Activated CD4-positive, alpha-beta T cell treated with anti-CD3 and anti-CD28 coated beads, Interleukin-2, amount 10 ng/mL, durations not matched to agents 7 days and 5 days (primary cell): ENCODE measurements at places on chromosomes 11 and 22.
A peak's percentile ranks its signal among the peaks of the same experiment; 100 is the strongest.

DNA sequence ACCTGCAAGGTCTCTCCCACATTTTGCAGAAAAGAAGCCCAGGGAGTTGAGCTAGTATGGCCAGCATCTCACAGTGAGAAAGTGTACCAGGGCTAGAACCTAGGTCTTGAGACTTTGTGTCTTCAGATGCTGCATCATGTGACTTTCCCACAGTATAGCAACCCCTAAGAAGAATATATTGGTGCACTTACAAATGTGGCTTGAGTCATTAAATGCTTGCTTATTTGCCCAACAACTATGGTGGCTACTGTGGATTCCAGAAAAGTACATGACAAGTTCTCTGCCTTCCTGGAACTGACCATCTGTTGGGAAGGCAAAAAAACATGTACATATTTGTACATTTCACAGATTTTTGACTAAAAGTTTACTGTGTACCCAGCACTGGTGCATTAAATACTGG is 55.0 kb downstream of the POLD3 start:
- H3K4me3 ChIP-seq: no peak overlapping the region
- no peaks in the 10 kb centered on the region for H3K4me1 ChIP-seq
- peaks cover 56% of the 10 kb centered on the region for H3K36me3 ChIP-seq
- no peak for DNase-seq
- no peaks in the 10 kb centered on the region for H3K27me3 ChIP-seq
- no peak overlapping the region for H3K27ac ChIP-seq

DNA sequence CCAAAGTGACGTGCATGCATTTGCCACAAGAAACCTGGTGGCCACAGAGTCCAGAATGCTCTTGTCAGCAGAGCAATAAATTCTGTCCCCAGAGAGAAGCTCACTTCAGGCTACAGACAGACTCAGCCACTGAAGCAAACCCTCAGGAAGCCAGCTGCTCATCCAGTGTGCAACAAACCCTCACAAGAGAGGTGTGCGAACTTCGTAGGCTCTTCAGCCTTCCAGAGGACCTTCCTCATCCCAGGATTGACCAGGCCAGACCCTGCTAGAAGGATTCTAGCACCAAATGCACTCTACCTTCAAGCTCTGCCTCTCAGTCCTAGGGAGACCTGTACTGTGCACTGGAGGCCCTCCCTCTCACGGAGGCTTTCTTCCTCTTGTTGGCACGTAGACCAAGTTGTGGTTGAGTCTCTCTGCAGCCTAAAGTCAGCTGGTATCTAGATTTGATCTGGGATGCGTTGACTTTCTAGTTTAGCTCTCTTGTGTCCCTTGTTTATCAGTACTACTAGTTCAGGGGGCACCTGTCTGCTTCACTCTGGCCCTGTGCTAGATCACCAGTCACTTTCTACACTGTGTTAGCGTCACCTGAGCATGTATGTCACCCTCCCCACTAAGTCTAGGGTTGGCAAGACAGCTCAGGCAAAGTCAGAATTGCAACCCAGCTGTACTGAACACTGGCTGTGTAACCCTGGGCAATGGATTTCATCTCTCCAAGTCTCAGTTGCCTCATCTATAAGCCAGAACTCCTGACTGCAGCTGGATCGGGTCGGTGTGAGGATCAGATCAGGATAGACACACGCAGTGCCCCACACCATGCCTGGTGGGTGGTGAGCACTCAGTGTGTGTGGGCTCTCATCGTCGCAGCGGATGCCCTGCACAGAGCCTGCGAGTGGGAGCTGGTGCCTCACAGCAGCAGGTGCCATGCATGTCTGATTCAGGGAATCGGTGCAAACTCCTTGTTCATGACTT is 22.1 kb upstream of the TMPRSS13 start:
- DNase-seq: peak; percentile 73
- H3K4me1 ChIP-seq: peaks cover 78% of the 10 kb centered on the region
- no peaks in the 10 kb centered on the region for H3K27me3 ChIP-seq
- peak overlapping the region; percentile 78 for H3K4me3 ChIP-seq

DNA sequence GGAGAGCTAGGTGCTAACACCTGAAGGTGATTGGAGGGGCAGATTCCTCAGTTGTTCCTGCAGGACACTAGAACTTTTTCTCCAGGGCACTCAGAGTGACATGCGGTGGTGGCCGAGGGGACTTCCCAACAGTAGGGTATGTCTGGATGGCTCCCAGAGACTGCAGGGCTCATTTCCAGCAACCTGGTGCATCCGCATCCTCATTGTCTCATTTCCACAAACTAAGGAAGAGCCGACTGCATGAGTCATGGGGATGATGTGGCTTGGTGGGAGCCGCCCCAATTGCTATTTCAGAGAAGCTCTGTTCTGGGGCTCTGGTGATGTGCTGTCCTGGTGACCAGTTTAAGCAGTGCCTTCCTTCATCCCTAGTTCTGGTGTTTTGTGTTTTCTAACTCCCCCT is 2.8 kb upstream of the ROBO4 start:
- H3K27ac ChIP-seq: no peak overlapping the region
- no peak for DNase-seq
- no peak overlapping the region for H3K4me3 ChIP-seq
- peaks cover 10% of the 10 kb centered on the region for H3K4me1 ChIP-seq
- peaks cover 43% of the 10 kb centered on the region for H3K27me3 ChIP-seq

DNA sequence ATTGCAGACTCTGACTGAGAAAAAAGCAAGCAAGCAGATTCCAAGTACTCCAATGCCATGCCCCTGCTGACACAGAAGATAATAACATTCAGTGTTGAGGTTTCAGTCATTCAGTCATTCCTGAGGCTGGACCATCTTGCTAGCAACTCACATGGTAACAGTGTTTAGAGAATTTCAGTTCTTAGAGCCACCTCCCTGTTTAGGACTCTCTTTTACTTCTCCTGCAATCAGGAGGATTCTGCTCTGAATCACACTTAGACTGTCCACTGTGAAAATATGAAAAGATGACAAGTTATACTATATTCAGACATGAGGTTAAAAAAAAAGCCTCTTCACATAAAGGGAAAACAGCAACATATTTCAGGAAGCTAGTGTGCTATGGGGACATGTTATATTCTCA is 183.9 kb upstream of the CTSC start:
- H3K4me1 ChIP-seq: no peaks in the 10 kb centered on the region
- DNase-seq: no peak
- H3K27ac ChIP-seq: no peak overlapping the region
- no peak overlapping the region for H3K4me3 ChIP-seq
- H3K27me3 ChIP-seq: peaks cover 3% of the 10 kb centered on the region
- H3K36me3 ChIP-seq: no peaks in the 10 kb centered on the region

DNA sequence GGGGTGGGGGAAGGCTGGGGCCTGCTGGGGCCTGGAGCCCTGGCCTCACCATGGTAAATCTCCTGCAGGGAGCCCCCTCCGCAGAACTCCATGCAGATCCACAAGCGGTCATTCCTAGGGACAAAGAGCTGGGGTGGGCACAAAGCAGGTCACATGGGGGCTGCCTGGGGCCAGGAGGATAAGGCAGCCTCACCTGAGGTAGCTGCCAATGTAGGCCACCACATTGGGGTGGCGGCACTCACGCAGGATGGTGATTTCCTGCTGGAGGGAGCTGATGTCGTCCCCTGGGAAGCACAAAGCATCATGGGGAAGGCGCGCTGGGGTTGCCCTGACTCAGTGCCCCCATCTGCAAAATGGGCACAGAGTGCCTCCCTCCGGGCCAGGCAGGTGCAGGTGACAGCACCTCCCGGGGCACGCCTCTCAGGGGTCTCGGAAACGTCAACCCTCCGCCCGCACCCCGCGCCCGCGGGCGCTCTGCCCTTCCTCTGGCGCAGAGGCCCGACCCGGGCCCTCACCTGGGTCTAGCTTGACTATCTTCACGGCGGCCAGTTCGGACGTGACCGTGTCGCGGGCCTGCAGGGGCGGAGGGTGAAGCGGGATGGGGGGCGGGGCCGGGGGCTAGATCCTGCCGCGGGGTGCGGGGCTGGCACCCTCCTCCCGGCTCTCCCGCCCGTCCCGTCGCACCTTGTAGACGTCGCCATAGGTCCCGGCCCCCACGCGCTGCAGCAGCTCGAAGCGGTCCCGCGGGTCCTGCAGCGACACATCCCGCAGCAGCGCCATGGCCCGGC is 450 bp downstream of the MAP4K2 start:
- H3K27me3 ChIP-seq: no peaks in the 10 kb centered on the region
- H3K4me3 ChIP-seq: peak overlapping the region; percentile 79
- H3K27ac ChIP-seq: peak overlapping the region; percentile 85
- peaks cover 40% of the 10 kb centered on the region for H3K36me3 ChIP-seq
- peaks cover 34% of the 10 kb centered on the region for H3K4me1 ChIP-seq

- no peaks in the 10 kb centered on the region for H3K27me3 ChIP-seq
- H3K4me3 ChIP-seq: no peak overlapping the region
- no peak for DNase-seq
- H3K4me1 ChIP-seq: no peaks in the 10 kb centered on the region
- peaks cover 34% of the 10 kb centered on the region for H3K36me3 ChIP-seq
- no peak overlapping the region for H3K27ac ChIP-seq
Observed at GRCh38 chr11:18495703-18496102, 31.0 kb downstream of the TSG101 start.

DNA sequence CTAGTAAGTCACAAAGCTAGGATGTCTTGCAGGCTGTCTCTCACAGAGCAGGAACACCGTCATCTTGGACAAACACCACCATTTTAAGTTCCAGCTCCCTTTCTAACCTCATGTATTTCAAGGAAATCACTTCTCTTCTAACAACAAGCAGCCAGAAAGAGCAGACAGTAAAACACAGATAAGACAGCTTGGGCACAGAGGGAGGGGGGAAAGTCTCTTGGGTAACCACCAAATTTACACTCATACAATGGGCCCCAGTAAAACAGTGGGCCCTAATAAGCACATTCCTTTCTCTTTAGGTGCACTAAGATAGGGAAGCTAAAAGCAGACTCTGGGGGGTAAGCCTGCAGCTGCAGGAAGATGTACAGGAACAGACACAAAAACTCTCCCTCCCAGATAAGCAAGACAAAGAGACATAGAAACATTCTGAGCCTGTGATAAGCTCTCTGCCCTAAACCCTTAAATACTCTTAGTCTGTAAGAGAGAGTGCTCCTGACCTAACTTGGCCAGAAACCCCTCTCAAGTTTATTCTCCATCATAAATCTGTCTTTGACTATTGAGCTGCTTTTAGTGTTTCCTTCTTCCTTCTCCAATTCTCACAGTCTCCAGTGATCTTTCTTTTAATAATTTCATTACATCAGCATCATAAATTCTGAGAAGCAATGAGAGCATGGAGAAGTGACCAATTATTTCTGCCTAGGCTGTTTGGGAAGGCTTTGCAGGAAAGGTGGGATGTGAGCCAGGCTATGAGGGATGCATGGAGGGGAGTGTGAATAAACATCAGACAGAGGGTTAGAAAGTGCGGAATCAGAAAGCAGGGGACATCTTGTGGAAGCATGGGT is 7.4 kb downstream of the OR10D3 start:
- no peak overlapping the region for H3K4me3 ChIP-seq
- DNase-seq: no peak
- no peak overlapping the region for H3K27ac ChIP-seq

GRCh38 chr22:33697640-33698039 is 222.6 kb downstream of the LARGE1 start:
- no peak for DNase-seq
- no peaks in the 10 kb centered on the region for H3K4me1 ChIP-seq
- no peaks in the 10 kb centered on the region for H3K27me3 ChIP-seq
- H3K4me3 ChIP-seq: no peak overlapping the region
- H3K27ac ChIP-seq: no peak overlapping the region
- no peaks in the 10 kb centered on the region for H3K36me3 ChIP-seq

DNA sequence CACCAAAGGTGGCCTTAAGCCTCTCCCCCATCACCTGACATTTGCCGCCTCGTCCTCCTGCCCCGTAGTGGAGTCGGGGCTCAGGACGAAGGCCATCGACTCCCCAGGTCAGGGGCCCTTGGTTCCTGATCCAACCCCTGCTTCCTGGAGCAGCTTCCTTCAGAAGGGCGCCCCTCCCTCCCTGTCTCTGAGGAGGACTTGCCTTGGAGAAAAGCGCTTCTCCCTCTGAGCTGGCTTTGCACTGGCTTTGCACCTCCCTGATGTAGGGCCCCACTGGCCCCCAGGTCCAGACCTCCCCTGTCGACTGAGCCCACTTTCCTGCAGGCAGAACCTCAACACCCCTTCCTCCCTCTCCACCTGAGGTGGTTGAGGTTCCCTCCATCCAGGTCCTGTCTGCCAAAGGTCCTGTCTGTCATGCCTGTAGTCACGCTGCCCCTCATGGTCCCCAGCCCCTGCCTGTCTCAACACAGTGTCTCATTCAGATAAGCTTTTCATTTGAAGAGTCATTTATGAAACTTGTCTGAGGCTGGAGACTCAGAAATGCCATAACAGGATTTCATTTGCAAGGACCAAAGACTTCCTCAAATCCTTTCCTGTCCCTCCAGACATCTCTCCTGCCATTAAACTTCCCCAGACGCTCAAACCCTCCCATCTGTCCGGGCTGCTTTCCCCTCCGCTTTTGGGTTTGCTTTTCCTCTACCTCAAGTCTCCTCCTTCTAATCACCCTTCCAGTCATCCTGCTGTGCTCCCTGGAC is 78.4 kb downstream of the MYO7A start:
- no peak for DNase-seq
- no peak overlapping the region for H3K27ac ChIP-seq
- H3K27me3 ChIP-seq: no peaks in the 10 kb centered on the region
- H3K4me1 ChIP-seq: no peaks in the 10 kb centered on the region

DNA sequence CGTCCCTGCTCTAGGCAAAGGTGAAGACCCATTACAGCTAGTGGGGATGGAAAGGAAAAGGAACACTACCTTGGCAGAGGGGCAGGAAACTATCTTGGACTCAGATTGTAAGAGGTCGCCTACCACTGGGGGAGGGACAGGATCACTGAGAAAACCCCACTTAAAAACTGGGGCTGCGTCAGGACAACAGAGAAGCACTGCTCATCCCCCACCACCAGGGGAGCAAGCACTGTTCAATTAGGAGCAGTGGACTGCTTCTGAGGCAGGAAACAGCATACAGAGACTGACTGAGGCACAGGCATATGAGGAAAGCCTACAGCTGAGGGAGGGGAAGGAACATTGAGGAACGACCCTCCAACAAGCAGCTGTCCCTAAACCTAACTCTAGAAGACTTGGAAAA is 20.8 kb upstream of the DLAT start:
- peaks cover 12% of the 10 kb centered on the region for H3K27me3 ChIP-seq
- H3K27ac ChIP-seq: no peak overlapping the region

DNA sequence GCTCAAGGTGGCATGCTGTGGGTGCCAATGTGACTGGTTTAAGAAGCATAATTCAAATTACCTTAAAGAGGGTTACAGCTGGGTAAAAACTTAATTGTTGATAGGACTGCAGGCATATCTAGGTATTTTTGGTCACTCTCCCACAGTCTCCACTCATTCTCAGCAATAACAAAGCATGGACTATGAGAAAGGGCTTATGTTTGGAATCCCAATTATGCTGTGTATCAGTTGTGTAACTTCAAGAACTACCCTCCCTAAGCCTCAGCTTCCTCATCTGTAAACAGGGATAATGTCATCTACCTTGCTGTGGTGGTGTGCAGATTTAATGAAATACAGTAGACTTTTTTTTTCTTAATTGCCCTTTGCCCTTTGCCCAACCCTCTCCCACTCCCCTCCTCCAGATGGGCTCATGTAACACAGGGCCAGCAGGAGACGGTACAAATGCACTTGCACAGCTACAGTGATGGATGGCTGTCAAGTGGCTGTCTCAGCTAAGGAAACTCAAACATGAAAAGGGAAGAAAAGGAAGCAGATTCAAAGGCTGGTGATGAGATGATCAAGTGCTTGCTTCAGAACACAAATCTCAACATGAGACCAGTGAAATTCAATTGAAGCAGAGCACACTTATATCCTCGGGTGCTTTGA is 37.6 kb downstream of the MAP6 start:
- no peaks in the 10 kb centered on the region for H3K36me3 ChIP-seq
- no peaks in the 10 kb centered on the region for H3K4me1 ChIP-seq

GRCh38 chr11:92776676-92777075 is 192.8 kb upstream of the MTNR1B start:
- no peak for DNase-seq
- no peaks in the 10 kb centered on the region for H3K36me3 ChIP-seq
- no peak overlapping the region for H3K4me3 ChIP-seq
- H3K27me3 ChIP-seq: peaks cover 4% of the 10 kb centered on the region
- no peak overlapping the region for H3K27ac ChIP-seq
